ENCODE measurements at places on chromosomes 12 and 14.

DNA sequence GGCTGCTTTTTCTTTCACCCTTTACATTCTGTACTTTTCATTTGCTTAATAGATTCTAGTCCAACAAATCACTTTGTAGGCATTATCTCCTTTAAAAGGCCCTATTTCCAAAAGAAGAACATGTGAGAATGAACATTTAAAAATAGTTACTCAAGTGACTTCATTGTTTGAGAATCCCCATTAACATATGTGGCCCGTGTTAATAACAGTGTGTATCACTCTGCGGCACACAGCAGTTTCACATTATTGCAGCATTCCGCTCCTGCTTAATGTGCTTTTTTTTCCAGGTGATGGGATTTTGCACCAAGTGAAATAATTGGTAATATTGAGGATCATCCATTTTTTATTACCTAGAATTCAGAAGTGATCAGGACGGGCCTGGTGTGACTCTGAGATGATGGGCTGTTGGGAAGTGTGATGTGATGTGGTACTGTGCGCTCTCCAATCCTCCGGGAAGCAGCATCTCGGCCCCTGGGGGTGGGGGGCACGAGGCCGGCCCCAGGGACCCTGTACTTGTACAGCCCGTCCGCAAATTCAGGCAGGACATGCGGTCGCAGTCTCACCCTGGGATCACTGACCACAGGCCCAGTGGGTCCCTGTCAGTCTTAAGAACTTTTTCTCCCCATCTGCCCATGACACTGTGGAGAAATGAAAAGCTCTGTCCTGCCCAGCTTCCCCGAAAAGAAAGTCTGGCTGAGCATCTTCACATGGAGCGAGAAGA lies 32.9 kb downstream of the SLC15A4 start:
- no peak for DNase-seq

DNA sequence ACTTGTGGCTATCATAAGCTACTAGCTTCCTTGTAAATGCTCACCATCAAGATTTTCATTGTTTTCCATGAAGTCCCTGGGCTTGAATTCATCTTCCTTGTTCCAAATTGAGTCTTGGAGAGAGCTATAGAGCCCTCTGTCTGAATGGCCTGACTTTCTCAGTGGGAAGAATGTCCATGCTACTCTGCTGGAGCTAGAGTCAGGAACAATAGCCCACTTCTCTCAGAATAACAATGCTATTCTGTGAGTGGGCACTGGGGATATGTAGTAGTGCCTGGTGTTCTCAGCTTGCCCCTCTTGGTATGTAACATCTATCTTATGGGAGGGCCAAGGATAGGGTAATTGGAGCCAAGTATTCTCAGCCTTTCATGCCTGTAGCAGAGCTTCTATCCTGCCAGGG lies 127.6 kb upstream of the TRHDE start:
- no peak for DNase-seq

DNA sequence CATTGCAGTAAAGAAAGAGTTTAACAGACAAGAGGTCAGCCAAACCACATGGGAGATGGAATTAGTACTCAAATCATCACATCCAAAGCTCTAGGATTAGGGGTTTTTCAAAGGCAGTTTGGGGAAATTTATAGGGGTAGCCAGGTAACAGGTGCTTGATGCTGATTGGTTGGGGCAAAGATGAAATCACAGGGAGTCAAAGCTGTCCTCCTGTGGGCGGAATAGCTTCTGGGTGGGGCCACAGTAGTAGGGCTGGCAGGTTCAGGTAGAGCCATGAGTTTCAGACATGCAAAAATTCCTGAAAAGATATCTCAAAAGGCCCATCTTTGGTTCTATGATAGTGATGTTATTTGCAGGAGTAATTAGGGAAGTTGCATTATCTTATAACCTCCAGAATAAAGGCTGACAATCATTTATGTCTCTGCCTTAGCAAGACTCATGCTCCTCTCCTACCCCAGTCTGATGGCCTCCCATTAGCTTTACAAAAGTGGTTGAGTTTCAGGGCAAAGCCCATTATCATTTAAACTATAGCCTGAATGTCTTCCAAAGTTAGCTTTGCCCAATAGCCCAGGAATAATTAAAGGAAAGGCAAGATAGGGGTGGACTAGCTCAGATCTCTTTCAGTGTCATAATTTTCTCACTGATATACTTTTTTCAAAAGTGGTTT lies 42.1 kb upstream of the CNTN1 start:
- no peak for DNase-seq

- no peak for DNase-seq
These were observed 20.1 kb downstream of the MDM2 start for GRCh38 chr12:68827895-68828671.

DNA sequence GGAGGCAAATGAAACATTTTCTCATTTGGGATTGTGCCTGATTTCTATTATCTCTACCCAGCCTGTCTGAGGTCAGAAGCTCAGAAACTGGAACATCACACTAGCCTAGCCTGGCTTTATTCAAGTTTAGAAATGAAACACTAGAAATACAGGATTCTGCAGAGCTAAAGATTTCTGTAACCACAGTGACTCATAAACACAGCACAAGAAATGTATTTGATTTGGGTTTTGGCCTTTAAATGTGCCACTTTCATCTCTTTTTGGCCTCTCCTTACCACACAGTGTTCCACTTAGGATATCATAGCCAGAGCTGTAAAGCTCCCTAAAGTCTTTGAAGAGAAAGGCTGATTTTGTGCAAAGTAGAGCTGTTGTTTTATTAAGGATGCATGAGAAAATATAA lies 307.5 kb downstream of the EMP1 start:
- no peak for DNase-seq

DNA sequence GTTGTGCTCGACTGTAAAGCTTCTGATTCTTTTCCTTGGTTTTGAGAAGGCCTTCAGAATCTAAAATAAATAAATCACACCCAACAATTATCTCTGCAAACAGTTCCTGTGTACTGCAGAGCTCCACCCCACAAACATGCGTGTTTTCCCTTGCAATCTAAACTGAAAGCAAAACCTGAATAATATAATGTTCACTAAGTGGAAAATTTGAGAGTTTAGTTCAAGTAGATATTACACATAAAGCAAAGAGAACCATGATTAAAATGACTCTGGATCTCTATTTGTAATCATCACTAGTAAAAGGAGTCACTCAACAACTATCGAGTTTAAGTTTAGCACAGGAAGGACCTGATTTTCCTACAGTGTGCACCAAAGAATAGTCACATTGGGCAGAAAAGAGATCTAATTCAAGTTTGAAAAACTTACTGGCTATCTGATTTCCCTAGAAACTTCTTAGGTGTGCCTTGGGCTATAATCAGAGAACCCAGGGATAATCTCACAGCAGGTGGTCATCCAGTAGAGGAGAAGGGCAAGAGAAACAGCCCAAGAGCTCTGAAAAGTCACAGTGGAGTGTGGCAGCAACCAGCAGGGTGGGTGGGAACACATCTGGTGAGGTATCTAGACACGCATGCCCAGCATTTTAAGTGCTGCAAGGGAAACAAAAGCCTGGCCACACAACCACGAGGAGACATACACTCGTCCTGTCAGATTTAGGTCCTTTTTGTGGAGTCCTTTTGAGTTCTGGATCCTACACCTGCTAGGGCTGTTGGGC lies 25.4 kb downstream of the ATG14 start:
- no peak for DNase-seq

DNA sequence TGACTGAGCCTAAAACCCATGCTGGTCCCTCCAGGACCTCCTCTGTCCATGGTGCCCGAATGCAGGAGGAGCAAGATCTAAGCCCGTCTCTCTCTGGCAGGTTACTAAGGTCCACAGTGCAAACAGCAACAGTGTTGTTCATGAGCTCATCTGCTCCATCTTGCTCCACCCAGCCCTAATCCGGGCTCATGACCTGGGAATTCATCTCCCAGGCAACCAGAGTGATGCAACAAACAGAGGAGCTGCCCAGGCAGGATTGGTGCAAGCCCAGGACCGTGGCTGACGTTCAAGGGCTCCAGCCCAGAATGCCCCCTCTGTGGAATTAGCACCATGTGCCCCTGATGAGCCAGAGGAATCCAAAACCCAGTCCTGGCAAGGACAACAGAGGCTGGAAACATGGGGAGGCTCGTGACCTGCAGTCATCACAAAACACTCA lies 29.9 kb downstream of the HSPB8 start:
- DNase-seq: peak; percentile 5

DNA sequence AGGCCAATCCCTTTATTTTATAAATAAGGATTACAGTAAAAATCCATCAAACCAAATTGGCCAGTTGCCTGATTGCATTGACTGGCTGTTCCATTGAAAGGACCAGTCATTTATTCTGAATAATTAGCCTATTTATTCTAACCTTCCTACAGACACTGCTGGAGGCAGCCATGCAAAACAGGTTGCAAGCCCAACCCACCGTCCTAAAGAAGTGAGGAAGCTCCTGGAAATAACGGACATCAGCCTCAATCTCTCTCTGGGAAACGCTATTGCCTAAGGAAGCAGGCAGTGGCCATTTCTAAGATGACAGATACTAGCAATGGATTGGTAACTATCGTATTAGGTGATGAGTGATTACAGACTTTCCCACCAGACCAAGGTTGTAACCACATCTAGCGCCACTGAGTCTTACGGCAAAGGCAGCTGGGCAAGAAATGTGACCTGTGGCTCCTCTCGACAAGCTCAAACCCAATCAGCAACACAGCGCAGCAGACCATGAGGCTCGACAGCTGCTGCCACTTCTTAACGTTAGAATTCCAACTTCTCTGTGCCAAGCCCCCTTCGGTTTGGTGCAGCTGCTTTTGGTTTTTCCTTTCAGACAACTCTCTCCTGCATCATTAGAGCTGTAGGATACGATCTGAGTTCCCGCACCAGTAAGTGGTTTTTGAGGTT lies 134.2 kb downstream of the KCNK10 start:
- DNase-seq: peak; percentile 79

DNA sequence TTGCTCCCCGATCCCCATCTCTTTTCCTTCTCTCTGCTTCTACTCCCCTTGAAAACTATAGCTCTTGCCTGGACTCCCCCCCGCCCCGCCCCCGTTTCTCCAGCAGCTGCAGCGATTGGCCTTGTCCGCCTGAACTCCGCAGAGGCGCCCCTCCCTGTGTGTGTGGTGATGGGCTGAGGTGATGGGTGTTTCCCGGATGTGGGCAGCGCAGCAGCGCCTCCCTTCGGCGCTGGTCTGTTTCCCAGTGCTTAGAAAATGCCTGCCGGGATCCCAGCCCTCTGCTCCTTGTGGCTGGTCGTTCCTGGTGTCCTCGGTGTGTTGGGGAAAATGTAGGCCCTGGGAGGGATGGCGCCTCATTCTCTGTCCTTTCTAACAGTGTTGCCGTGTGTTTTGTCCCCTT lies 43.3 kb downstream of the GALNT8 start:
- DNase-seq: no peak

DNA sequence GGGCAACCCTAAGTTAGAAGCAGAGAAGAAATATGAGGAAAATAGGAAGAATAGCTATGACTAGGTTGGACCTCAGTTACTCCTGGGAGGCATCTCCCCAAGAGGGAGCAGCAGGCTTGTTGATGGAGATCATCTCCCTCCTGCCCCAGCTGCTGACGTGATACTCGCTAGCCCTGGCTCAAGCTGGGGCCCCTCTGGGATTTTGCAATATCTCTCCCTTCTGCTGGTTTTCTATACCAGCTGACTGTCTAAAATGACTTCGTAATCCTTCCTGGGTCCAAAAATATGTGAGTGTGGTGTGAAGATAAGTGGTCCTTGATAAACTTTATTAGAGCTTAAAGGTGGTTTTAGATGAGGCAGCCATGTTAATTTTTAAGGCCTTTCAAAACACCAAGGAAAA lies 4.5 kb upstream of the HECTD4 start:
- DNase-seq: peak; percentile 20

DNA sequence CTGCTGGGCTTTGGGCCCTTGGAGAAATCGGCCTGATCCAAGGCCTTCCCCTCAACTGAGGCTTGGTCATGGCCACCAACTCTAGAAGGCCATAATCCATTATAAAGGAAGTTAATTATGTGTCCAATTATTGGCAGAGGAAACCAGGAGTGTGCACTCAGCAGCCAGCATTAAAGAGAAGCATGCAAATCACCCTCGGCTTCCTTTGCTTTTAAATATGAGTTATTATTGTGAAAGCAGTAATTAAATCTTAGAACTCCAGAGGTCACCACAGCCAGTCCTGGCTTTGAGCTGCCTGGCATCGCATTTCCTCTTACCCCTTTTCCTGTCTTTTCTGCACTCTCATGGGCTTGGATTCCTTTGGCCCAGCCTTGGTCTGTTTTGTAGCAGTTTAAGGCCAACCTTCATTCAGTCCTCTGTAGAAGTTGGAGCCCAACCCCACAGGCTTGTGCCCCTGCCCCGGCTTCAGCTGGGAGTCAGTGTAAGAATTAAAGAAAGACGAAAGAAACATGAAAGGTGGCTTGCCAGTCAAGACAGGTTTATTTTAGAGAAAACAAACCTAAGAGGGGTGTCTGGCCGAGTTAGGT lies 14.7 kb upstream of the KRT86 start:
- no peak for DNase-seq

DNA sequence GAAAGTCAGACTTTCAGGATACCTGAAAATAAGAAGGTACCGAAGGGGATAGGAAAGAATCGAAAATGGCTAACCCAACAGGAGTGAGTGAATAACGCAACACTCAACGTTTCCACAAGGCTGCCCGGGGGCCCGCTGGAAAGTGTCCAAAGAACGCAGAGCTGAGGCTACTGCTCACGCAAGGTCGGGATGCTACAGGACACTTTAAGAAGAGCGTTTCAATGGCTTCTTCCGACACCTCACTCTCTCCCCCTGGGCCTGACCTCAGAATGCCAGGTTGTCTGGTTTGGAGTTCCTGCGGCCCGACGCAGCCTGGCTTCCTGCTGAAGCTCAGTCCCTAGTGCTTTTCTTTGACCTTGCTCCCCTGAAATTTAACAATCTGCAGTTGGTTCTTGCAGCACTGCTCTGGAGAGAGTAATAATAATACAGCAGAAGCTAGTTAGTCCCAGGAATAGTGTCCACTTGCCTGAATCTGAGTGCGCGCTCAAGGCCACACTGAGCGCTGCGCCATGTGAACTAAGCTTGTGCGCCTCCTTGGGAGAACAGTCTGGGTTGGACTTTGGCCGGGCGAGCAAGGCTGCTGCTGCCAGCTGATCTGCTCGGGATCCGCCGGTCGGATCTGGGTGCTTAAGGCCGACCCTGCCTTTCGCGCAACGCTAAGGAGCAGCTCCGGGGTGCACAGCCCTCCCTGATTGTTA lies 2.0 kb upstream of the ALX1 start:
- DNase-seq: no peak

- no peak for DNase-seq
These were observed 24.5 kb downstream of the ATP2B1 start for GRCh38 chr12:89684136-89684535.

- no peak for DNase-seq
These were observed 26.2 kb downstream of the NID2 start for GRCh38 chr14:52042371-52043289.

- peak; percentile 75 for DNase-seq
These were observed 36.0 kb upstream of the PPP4R3A start for GRCh38 chr14:91545946-91546716.

GRCh38 chr12:3227076-3227975 lies 150.1 kb downstream of the TSPAN9 start:
- DNase-seq: no peak

Measured in NCI-H2171 (cell line).